Activated CD8-positive, alpha-beta T cell treated with anti-CD3 and anti-CD28 coated beads, Interleukin-2, amount 10 ng/mL, durations not matched to agents 7 days and 5 days (primary cell): ENCODE measurements at places on chromosomes 2 and 18. TPM values are rescaled to one million over a fixed set of nuclear protein-coding genes. Genes with fewer than 3 reads are reported as not detected.

DNA sequence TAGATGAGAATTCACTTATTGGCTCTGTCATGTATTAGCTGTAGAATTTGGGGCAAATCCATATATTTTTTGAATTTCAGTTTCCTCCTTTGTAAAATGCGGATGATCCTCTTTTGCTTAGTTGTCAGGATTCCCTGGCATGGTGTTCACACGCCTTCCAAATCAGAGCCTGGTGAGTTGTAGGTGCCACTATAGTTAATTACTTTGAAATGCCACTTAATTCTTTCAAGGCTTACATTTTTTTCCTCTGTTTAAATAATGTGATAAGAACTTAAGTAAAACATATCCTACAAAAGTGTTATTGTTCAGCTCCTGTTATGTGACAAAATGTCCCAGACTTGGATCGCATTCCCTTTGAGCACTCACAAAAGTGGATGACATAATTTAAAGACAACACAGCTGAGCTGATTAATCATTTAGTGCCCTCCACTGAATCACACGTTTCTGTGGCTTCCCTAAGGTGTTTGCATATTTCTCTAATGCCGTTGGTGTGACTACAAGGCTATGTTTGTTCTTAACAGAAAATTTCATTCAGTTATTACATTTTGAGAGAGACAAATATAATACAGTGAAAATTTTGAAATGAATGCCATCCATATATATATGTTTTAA is 471.2 kb upstream of the CHST9 start:
- DNase-seq = no peak
- no peaks in the 10 kb centered on the region for H3K4me1 ChIP-seq
- no peak overlapping the region for H3K4me3 ChIP-seq
- no peaks in the 10 kb centered on the region for H3K36me3 ChIP-seq

- no peak overlapping the region for H3K4me3 ChIP-seq
- no peak overlapping the region for H3K27ac ChIP-seq
- H3K36me3 ChIP-seq = no peaks in the 10 kb centered on the region
- DNase-seq = no peak
These were observed 156.8 kb downstream of the VAPA start for GRCh38 chr18:10070561-10071000.

The PRSS56 gene
- not detected for total RNA-seq

The RSAD2 gene
- total RNA-seq = 72.4 TPM

The SLC25A12 gene
- total RNA-seq = 28.9 TPM

DNA sequence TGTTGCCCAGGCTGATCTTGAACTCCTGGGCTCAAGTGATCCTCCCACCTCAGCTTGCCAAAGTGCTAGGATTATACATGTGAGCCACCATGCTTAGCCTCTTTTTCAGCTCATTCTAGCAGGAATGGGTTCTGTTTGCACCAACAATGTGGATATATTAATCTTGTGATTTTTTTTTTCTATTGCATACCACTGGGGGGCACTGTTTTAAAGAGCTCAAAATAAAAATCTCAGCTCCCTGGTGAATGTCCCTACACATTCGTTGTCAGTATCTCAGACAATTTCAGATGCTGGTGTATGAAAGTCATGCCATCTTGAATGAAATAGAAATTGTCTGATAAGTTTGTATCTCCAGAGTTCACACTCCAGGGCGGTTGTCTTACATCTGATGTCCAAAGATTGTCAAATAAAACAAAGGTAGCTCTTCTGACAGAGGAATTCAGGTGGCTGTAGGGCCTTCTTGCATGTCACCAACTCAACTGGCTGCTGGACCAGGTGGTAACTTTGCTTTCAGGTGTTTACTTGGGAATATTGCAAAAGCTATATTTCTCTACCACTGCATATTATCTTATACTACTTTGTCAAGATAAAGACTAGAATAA is 3.1 kb upstream of the MATN3 start:
- peaks cover 12% of the 10 kb centered on the region for H3K4me1 ChIP-seq
- no peak for DNase-seq
- no peak overlapping the region for H3K4me3 ChIP-seq
- H3K36me3 ChIP-seq = peaks cover under 1% of the 10 kb centered on the region
- H3K27me3 ChIP-seq = peaks cover 34% of the 10 kb centered on the region

The SIX3 gene
- total RNA-seq = not detected

The GALNT5 gene
- not detected for total RNA-seq

GRCh38 chr2:215687149-215688031 is 251.5 kb upstream of the FN1 start:
- no peak overlapping the region for H3K4me3 ChIP-seq
- H3K27ac ChIP-seq = no peak overlapping the region
- DNase-seq = no peak
- H3K4me1 ChIP-seq = peaks cover 1% of the 10 kb centered on the region
- no peaks in the 10 kb centered on the region for H3K27me3 ChIP-seq

DNA sequence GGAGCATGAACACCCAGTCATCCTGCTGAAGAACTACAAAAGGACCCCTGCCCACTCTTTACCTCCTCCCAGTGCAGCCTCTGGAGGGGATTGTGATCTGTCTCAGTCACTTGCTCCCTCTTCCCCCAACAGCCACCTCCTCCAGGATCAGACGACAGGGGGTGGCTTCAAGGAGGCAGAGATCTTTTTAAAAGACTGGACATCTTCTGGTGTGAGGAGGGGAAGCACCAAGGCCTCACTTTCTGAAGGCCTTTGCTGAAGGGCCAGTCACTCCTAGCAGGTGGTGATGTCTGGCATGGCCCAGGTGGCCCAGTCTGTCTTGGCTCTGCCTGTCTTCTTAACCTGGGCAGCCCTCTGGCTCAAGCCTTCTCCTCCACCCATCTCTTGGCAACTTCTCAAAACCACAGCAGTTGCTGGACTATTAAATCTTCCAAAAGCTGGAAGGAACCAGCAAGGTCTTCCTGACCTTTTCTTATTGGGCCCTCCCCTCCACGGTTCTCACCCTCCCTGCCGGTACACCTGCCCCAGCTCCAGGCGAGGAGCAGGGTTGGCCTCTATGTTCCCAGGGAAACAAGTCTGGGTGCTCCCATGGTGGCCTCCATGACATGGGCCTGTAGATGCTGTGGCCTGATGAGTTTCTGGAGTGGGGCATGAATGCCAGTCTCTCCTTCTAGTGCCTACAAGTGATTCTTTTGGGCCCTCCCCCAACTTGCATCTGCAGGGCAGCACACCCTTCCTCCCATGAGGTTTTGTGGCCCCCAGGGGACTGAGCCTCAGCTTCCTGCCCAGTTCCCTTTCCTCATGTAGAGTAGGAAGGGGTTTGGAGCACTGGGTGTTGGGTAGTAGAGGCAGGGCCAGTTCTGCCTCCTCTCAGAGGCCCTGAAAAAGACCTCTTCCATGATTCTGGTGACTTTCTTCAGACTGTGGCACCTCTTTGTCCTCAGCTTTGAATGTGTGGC is 5.0 kb upstream of the ATP6V1B1 start:
- H3K4me3 ChIP-seq = no peak overlapping the region
- H3K4me1 ChIP-seq = peaks cover 5% of the 10 kb centered on the region
- DNase-seq = peak; percentile 13
- H3K36me3 ChIP-seq = no peaks in the 10 kb centered on the region

DNA sequence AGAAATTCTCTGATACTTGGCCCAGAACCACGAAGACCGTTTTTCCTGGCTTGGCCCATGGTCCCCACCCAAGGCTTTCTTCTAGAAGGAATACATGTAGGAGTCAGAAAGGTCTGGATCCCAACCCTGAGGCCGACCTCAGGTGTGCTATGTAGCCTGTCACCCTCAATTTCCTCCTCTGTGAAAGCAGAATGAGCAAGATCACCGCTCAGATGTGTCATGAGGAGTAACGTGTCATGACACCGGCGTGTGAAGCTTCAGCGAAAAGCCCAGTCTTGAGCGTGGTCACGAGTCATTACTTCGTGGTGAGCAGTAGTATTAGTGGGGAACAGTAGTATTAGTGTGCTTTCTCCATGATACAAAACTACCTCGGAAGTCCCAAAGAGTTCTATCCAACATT is 103.4 kb downstream of the ALPK2 start:
- no peaks in the 10 kb centered on the region for H3K36me3 ChIP-seq
- H3K4me3 ChIP-seq = no peak overlapping the region
- H3K27me3 ChIP-seq = peaks cover 25% of the 10 kb centered on the region
- no peak for DNase-seq

The RAB17 gene
- total RNA-seq = 0.16 TPM

DNA sequence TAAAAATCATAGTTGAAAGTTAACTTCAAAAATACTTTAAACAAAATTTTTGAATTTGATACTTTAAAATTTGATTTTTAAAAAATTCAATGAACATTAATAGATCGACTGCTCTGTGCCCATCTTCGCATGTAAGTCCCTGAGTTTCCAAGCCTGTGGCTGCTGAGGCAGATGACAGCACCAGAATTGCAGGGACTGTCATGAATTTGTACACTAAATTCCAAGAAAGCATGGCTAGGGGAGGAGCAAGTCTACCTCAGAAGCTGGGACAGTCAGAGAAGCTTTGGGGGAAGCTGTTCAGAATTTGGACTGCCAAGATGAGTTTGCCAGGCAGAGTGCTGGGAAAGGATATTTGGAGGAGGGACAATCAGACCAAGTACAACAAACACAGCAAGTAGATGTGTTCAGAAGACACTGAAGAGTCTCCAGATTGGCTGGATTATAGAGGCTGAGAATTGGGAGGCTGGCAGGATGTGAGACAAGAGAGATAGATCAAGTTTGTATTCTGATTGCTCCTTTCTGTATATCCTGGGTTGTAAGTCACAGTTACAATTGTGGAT is 79.0 kb downstream of the ASXL3 start:
- no peaks in the 10 kb centered on the region for H3K4me1 ChIP-seq
- no peak for DNase-seq
- H3K27ac ChIP-seq = no peak overlapping the region
- no peaks in the 10 kb centered on the region for H3K27me3 ChIP-seq

The TTN gene
- total RNA-seq = 12.8 TPM

The ZNF532 gene
- 0.91 TPM for total RNA-seq
